ENCODE measurements at places on chromosomes 1 and 21.

GRCh38 chr1:91585982-91586381 lies 85.3 kb downstream of the CDC7 start:
- no peak for DNase-seq

DNA sequence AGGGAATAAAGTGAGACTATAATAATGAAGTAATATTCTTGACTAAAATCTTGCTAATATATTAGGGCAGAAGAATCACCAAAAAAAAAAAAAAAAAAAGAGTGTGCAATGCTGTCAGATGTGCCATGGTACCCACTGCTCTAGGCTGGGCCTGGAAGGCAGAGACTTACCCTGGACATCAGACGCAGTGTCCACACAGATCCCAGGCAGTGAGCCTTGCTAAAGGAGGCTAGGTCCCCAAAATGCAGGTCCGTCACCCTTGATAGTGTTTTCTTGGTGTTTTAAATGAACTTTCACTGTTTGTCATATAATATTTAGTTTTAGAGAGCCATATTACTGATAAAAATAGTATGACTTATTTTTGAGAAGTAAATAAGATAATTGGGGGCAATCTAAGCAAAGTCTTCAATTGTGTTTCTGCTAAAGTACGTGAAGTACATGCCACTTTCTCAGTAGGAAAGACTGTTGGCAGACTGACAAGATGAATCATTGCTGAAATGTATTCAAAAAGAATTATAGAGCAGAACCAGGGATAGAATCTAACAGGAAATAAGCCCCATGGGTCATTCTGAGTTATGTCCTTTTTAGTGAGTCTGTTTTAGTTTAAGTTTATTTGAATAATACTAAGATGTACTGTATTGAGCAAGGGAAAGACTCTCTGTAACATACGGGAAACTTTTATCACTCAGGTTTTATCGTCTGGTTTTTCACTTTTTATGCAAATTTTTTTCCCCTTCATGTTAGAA lies 74.6 kb upstream of the PDC start:
- peak; percentile 97 for DNase-seq

GRCh38 chr1:217062586-217062985 lies 339.4 kb upstream of the ESRRG start:
- DNase-seq, result no peak

- peak; percentile 71 for DNase-seq
These were observed 208.3 kb upstream of the NCAM2 start for GRCh38 chr21:20789729-20790500.

DNA sequence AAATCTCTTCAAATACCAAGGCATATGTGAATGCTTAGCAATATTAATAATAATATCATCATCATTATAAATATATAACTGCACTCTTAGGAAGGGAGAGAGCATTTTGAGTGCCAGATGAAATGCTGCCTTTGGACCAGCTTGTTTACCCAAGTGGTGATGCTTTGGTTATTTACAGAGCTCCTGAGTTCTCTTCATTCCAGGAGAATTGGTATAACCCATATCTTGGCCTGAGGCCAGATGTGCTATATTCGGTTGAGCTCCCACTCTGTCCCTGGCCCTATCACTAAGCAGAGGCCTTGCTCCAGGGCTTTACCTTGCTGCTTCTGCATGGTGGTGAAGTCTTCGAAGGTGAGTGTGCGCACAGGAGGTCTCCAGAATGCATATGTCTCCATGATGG lies 89.4 kb downstream of the TBX15 start:
- no peak for DNase-seq

DNA sequence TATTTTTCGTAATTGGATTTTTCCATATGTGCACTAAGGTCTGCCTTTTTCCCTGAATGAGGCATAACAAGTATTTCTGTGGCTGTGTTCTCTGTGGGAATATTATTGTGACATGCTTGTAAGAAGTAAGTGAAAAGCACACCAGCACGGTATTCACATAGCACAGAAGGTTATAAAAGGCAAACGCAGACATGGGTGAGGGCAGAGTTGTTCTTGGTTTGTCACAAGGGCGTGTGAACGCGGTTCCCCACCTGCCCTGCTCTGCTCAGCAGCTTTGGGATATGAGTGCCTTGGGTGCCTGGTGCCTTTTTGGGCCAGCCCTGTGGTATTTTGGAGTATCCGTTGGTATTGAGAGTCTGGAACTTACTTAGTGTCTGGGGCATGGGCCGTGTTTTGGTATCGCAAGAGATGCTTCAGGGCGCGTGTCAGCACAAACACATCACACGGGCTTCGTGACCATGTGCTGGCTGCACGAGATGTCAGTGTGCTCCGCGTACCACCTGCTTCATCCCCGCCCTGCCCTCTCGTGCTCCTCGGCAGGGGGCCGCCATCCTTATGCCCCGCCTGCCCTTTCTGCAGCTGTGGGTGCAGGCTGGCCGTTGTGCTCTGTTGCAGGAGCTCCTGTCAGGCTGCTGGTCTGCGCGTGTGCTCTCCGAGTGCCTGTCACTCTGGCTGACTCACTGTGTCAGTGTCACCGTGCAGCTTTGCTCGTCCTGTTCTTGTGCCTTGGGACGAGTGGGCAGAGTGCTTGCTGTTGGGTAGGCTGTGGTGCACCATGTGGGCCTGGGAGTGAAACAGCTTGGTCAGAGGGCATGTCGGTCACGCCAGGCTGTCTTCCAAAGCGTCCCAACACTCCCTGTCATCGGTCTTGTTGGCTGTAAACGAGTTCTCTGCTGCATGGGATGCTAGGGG lies 15.0 kb downstream of the SKI start:
- no peak for DNase-seq

DNA sequence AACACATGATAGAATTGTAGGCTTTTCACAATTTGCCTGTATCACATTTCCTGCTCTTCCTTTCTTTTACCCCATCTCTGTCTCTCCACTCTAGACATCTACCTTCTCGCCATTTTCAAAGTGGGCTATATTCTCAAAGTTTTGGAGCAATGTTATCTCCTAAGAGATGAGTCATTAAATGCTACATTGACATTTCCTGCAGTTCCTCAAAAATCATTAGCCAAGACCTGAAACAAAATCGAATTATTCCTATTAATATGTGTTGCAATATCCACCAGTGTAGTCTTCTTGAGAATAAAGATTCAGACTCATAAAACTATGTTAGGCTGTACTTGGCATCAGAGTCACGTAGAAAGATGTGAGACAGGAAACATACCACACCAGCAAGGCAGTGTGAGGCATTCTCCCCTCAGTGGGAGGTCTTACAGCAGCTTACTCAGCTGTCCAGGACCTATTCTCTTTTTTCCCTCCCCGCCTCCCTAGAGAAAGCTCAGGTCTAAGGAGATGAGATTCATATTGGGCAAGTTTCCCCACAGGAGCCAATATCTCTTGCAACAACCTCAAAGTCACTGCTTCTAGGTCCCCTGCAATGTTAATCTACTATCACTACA lies 38.8 kb downstream of the FRRS1 start:
- peak; percentile 70 for DNase-seq

DNA sequence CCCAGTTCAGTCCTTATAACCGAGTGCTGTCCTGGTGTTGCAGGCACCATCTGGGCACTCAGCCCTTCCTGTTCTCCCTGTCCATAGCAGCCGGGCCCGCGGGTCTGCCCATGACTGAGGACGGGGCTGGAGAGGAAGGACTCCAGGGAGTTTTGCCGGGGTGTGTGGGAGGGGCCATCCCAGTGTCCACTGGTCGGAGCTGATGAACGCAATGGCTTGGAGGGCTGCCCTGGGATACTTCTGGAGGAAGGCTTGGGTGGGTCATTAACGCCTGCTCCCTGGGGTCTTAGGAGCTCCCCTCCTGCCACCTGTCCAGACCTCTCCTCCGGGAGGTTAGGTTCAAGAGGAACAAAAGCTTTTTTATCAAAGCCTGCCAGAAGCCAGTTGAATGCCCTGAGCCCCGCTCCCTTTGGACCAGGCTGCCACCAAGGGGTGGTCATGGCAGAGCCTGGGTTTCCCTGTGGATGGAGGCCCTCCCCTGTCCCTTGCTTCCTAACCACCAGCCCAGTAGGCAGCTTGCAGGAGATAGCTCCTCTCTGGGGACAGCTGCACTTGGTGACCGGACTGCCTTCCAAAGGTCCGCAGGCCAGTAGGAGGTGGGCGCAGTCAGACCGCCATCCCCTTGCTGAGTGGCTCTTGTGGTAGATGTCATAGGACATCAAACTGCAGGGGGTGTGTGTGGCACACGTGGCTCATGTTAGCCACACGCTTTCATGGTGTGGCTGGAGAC lies 61.3 kb downstream of the TRIM11 start:
- DNase-seq, result no peak

- DNase-seq, result no peak
These were observed 2.8 kb upstream of the RAP1GAP start for GRCh38 chr1:21671915-21672314.

GRCh38 chr1:31064718-31065309 lies 703 bp downstream of the PUM1 start:
- DNase-seq, result peak; percentile 21

Data from fibroblast of mammary gland (primary cell).